ENCODE measurements at places on chromosomes 2 and 18.

DNA sequence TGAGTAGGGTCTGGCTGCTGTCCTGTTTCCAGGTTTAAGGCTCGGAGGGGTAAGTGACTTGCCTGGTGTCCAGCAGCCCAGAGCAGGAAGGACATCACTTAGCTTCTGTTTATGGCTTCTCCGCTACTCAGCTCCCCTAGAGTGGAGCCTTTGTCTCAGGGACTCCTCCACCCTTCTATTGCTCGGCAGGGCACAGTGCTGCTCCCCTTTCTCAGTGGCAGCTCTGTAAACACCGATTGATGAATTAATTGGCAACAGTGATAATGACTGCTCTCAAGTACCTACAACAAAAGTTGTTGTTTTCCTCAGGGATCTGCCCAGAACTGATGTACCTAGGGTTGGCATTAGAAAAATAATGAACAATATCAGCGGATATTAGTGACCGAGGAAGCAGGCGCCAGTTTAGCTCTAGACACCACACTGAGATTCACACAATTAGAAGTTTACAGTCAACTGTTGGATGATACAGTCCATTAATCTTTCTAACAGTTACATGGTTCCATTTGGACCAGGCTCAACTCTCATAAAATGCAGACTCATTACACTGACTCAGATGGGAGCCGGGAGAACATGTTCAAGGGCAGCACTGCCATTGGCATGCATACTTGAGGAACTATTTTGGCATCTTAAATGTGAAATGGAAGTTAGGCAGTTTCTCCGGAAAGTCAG, 265.7 kb downstream of the MTX2 start:
- no peak for DNase-seq

DNA sequence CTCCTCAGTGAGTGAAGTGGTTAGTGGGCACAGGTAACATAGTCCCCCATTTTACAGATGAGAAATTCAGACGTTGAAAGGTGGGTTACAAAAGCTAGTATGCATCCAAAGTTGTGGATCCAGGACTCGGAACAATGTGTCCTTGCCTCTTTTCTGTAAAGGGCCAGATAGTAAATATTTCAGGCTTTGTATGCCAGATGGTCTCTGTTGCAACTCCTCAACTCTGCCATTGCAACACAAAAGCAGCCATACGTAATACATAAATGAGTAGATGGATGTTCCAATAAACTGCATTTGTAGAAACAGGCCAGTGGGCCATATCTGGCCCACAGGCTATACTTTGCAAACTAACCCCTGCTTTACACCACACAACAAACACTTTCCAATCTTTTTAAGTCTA, 166.6 kb upstream of the PKDCC start:
- DNase-seq = no peak

- DNase-seq = no peak
These were observed 1938.0 kb upstream of the PIK3C3 start for GRCh38 chr18:40017021-40017420.

GRCh38 chr2:24359129-24360049, 947 bp downstream of the ITSN2 start:
- DNase-seq = no peak

GRCh38 chr2:8682719-8683667, 1.1 kb downstream of the ID2 start:
- no peak for DNase-seq

DNA sequence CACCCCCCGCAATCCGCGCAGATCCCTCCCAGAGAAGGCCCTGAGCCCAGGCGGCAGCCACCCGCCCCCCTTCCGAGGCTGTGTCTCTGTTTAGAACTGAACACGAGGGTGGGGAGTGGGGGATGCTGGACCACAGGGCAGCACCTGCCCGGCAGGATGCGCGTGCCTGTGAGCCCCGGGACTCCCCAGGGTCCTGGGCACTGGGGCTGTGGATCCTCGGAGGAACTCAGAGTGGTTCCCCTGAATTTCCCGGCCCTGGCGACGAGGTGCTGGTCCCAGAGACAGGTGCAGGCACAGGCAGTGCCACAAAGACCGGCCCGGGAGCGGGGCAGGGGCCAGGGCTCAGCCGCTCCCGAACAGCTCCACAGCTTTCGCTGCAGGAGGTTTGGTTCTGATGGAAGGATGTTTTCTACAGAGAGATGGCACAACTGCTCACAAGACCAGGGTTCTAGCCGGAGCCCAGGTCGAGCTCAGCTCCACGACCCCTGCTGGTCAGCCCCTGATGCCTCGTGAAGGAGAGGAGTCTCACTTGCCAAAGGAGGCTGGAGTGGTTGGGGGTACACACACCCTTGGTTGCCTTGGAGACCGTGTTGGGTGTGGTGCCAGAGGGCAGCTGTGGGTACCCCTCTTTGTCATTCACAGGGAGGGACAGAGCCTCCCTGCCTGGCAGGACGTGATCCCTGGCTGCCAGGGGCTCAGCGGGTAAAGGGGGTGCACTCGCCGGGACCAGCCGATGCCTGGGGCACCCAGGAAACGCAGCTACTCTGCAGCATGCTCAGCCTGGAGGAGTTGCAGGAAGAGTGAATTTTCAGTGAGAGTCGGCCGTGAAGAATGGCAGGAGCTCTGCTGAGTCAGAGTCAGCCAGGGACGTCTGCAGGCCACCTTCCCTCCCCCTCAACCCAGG, 4.4 kb upstream of the NEU4 start:
- DNase-seq = no peak

- no peak for DNase-seq
These were observed 5.6 kb upstream of the NTSR2 start for GRCh38 chr2:11675423-11676112.

DNA sequence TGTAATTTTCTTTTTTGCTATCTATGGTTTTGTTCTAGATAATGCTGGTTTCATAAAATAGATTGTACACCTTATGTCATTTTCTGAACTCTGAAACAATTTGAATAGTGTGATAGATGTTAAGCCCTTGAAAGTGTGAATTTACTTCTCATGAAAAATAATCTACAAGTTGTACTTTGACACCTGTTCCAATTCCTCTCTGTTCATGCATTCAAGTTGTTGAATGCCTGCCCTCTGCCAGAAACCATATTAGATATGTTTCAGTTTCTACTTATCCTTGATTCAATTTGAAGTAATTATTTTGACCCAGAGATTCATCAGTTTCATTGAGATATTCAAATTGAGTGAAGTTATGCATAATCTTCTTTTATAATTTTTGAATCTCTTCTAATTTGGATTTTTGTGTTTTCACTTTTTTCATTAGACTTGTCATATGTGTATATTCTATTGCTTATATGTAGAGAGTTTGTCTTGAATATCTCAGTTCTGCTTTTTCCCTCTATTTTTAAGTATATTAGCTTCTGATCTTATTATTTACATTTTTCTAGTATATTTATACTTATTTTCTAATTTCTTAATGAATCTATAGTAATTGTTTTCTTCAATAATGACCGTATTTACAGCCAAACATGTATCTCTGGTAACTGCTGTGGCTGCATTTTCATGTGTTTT, 143.3 kb upstream of the TACR1 start:
- DNase-seq = no peak

- DNase-seq = no peak
These were observed 210.8 kb upstream of the RAB6C start for GRCh38 chr2:129768485-129769184.

DNA sequence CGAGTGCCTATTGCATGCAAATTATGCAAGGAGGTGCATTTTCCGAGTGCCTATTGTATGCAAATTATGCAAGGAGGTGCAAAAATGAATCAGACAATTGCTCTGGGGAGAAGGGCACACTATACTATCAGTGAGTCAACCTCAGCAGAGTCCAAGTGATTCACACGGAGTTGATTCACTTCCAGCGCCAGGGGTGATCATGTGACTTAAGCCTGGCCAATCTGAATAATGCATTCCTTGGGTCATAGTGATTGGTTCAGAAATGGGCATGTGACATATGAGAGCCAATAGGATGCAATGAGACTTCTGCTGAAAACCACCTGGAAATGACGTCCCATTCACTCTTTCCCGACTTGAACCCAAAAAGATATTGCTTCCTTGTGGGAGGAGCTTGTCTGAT, 152.2 kb downstream of the DAW1 start:
- DNase-seq = no peak

- DNase-seq = no peak
These were observed 102.4 kb downstream of the ALMS1 start for GRCh38 chr2:73488079-73488478.

DNA sequence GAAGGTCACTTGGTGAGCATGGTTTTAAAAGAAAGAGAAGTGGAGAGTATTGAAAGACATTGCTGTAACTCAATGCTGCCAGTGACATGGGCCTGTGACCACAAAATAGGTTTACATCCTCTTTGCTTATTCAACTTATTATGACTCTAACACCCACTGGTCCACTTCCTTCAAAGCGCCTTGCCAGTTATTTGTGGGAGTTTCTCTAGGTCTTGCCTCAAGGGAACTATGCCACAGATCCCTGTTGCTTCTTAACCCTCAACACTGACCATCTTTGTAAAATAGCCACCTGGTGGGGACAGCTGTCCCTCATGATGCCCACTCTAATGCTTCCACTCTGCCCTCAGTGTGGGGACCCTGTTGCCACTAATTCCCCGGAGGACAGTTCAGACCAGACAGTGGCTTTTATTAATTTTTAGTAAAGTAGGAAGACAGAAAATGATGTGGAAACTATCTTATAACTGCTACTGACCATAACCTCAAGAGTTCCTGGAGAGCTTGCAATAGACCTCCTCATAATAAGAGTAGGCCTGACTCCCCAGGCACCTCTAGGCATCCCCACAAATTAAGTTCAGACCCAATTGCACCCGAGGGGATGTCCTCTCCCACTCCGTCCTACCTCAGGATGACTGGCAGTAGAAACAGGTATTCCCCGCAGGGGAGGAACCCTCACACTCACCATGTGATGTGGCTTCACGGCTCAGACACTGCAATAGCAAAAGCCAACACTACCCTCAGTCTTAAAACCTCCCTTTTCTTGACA, 31.3 kb upstream of the SLC25A52 start:
- no peak for DNase-seq

DNA sequence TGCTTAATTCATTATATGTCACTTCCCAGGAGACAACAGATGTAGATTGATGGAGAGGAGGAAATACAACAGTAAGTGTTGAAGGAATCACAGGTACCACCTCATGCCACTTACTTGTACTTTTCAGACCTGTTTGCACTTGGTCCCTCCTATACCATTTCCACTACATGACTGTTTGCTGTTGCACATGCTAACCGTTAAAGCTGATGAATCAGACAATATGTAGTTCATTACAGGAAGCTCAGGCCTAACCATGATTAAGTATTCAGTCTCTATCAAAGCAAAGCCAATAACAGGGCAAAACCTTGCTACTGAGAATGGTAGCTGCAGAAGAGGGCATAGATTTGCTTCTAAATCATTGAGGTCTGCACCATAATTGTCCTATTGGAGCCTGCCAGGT, 30.2 kb upstream of the GRP start:
- DNase-seq = no peak

DNA sequence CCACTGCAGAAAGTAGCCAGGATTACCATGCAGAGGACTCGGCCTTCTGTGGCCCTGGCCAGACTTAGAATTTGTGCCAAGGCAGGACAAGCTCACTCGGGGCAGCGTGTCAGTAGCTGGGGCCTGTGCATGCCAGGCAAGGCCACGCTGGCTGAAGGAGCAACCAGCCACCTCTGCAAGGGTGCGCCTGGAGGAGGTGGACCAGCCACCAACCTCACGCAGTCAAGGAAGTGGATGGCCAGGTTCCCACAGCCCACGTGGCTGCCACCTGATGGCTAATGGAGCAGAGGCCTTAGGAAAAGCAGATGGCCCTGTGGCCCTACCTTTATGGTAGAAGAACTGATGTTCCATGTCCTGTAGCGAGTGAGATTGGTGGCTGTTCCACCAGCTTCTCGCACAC, 107.9 kb downstream of the CCDC74A start:
- no peak for DNase-seq

- DNase-seq = no peak
These were observed 21.5 kb upstream of the REEP1 start for GRCh38 chr2:86358957-86359356.

DNA sequence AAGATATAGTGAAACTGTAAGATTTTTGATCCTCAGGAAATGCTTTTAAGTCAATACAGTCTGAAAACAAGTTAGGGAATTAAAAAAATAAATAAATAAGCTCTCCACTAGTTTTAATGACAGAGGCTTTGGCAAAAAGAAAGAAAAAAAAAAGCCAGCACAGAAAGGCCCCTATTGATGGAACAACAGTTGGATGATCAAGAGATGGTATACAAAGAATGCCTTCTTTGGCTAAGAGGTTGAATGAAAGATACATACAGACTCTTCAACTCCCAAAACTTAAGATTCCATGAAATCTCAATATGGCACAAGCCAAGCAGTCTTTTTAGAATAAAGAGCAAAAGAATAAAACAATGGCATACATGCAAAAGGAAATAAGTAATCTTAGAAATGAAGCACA, 64.0 kb upstream of the GALNT5 start:
- no peak for DNase-seq

DNA sequence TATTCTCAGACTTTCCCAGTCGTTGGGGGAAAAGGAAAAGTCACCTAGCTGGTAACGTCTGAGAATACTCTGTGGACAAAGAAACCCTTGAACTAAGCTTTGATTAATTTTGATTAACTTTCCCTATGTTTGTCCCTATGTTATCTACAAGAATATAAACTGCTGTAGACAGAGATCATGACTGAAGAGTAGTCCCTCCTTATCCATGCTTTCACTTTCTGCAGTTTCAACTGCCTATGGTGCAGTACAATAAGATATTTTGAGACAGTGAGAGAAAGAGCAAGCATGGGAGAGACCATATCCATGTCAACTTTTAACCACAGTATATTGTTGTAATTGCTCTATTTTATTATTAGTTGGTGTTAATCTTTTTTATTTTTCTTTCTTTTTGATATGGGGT, 31.8 kb downstream of the TXNL1 start:
- DNase-seq = no peak

All from cortex of kidney (tissue), 1 donor.